ENCODE measurements at places on chromosomes 7 and 10.

DNA sequence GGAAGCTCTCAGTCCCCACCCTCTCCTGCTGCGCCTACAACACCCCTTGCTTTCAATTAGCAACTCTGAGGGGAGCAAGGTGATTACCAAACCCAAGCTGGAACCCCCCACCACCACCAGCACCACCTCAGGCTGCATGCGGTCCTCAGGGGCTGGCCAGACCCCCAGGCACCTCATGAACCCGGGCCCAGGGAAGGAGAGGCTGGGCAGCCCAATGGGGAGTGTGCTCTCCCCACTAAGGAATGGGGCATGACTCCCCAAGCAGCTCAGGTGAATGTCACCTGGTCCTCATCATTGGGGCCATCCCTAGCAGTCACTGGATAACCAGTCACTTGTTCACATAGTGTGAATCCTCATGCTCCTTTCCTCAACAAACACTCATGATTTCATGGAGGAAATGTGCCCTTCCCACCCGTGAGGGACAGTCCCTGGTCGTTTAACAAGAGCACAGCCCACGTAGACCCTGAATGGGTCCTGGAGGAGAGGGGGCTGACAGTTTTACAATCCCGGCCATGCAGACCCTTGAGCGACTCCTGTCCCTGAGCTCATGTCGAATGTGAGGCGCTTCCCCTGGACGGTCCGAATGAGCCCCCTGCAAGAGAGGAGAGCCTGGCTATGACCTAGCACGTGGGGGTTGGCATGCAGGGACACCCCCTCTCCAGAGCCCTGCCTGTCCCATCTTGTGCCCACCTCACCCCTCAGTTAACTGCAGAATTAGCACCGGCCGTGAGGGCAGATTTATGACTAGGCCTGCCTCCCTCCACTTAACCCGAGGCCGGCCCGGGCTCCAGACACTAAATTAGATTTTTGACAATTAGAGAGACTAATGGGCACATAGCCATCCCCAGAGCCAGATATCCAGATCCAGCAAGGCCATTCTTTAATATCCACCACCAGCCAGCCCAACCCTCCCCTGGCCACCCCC, 29.1 kb downstream of the POLL start:
- DNase-seq, result no peak

DNA sequence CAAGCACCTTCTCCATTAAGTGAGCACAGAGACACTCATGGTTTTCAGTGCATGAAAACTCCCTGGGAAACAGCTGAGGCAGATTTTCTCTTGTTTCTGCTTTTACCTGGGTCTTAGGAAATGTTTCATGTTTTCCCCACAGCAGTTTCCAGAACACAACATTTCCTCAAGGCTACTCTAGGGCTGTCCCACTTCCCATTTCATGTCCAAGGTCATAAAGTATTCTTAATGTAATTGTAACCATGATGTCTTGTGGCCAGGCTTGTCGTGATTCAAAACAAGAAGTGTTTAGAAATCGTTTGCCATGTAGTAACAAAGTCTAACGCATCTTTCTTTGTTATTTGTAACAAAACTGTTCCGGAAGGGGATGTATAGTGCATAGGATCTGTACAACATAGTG, 83.8 kb upstream of the NRP1 start:
- DNase-seq, result no peak

DNA sequence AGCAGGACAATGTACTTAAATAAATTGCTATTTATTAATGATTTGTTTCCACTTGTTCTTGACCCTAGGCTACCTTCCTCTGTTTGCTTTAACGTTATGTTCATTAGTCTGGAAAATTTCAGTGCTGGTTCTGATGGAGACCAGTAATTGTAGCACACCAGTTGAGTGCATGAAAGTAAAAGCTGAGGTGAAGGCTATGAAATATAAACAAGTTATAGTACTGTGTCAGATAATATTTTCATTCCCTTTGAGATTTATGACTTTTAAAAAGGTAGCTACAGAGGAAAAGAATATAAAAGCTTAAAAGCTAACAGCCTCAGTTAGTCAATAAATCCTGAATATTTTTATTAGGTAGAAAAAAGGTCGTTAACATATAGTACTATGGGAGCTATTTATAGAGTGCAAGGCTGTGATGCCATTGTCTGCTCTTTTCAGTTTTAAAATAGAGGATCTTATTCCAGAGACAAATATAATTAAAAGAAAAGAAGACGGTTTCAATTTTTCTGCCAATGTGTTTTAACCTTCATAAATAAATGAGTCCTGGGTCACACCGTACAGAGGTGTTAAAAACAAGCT, 351.8 kb upstream of the ETV1 start:
- DNase-seq, result no peak

DNA sequence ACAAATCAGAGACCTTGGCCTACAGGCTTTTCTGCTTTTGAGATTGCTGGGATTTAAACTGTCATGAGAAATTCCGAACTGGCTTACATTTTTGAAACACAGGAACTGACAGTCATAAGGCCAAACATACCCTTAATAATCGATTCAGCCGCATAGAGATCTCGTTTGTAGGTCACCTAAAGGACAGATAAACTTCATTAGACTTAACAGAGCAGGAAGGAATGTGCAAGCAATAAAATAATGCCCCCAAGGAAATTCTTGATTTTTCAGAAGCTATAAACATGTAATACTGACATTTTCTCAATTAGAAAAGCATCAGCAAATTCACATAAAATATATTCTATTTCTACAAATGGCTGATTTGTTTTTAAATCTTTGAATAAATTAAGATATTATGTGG, 120.0 kb downstream of the CRPPA start:
- no peak for DNase-seq

DNA sequence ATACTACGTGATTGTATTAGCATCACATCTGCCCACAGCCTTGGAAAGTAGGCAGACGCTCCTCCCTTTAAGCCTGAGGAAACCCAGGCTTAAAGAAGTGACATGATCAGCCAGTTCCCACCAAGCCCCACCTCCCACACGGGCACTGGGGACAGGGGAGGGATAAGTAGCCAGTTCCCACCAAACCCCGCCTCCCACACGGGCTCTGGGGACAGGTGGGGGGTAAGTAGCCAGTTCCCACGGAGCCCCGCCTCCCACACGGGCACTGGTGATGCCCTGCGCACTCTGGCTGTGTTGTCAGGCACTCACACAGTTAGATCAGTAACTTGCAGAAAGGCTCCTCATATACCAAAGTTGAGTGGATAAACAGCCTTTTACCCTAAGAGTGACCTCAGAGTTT, 606.8 kb downstream of the PTPRN2 start:
- DNase-seq, result no peak
